Vagina (tissue), 2 donors: ENCODE measurements at places on chromosomes 16 and 17. TPM values are rescaled to one million over a fixed set of nuclear protein-coding genes. Genes with fewer than 3 reads are reported as not detected.

CCL23 gene
- total RNA-seq, result 13.3 TPM

GRCh38 chr17:33816842-33817617 lies 438.1 kb upstream of the CCL2 start:
- H3K27me3 ChIP-seq, result no peaks in the 10 kb centered on the region
- DNase-seq, result no peak
- no peaks in the 10 kb centered on the region for H3K4me1 ChIP-seq
- no peak overlapping the region for H3K27ac ChIP-seq
- no peak overlapping the region for H3K4me3 ChIP-seq

DNA sequence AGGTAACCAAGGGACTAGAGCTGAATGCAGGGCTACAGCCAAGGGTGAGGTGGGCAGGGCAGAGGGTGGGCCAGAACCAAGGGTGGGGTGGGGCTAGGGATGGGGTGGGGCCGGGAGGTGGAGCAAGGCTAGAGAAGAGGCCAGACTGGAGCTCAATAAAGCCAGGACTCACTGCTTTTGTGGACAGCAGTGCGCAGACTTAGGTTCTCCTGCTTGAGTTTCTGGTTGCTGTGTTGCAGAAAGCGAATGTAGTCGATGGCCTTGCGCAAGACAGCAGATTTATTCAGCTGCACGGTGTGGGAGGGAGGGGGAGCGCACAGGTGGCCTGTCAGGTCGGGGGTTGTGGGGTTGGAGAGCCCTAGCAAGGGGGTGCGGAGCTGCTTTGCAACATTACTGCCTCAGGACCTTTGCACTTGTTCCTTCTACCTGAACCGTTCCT lies 18.7 kb downstream of the SREBF1 start:
- no peaks in the 10 kb centered on the region for H3K27me3 ChIP-seq
- peak overlapping the region; percentile 91 for H3K27ac ChIP-seq
- DNase-seq, result no peak
- no peak overlapping the region for H3K4me3 ChIP-seq
- H3K4me1 ChIP-seq, result peaks cover 77% of the 10 kb centered on the region

GRCh38 chr16:17339764-17340541 lies 130.8 kb downstream of the XYLT1 start:
- H3K4me3 ChIP-seq, result no peak overlapping the region
- no peak overlapping the region for H3K27ac ChIP-seq
- H3K4me1 ChIP-seq, result peaks cover 40% of the 10 kb centered on the region
- no peak for DNase-seq

- H3K27ac ChIP-seq, result no peak overlapping the region
- H3K27me3 ChIP-seq, result no peaks in the 10 kb centered on the region
- no peak for DNase-seq
- H3K4me1 ChIP-seq, result no peaks in the 10 kb centered on the region
- no peak overlapping the region for H3K4me3 ChIP-seq
- H3K36me3 ChIP-seq, result no peaks in the 10 kb centered on the region
Measured at GRCh38 chr16:53761962-53762703, 58.2 kb downstream of the FTO start.

- peaks cover 64% of the 10 kb centered on the region for H3K4me1 ChIP-seq
- no peak for DNase-seq
- no peaks in the 10 kb centered on the region for H3K27me3 ChIP-seq
- H3K27ac ChIP-seq, result peak overlapping the region; percentile 87
- peaks cover 5% of the 10 kb centered on the region for H3K36me3 ChIP-seq
Measured at GRCh38 chr17:41523787-41524186, 4.3 kb downstream of the KRT19 start.

GRCh38 chr17:31524926-31525800 lies 133.7 kb downstream of the RAB11FIP4 start:
- DNase-seq, result no peak
- no peak overlapping the region for H3K27ac ChIP-seq
- no peak overlapping the region for H3K4me3 ChIP-seq
- H3K4me1 ChIP-seq, result no peaks in the 10 kb centered on the region

C17orf67 gene
- 2.7 TPM for total RNA-seq

GRCh38 chr17:82267575-82268379 lies 5.7 kb downstream of the CSNK1D start:
- no peaks in the 10 kb centered on the region for H3K27me3 ChIP-seq
- peaks cover 68% of the 10 kb centered on the region for H3K4me1 ChIP-seq
- no peak overlapping the region for H3K4me3 ChIP-seq
- peak overlapping the region; percentile 83 for H3K27ac ChIP-seq

CPHXL2 gene
- not detected for total RNA-seq

EARS2 gene
- 46.7 TPM for total RNA-seq
